ENCODE measurements at places on chromosomes 7 and 10.

DNA sequence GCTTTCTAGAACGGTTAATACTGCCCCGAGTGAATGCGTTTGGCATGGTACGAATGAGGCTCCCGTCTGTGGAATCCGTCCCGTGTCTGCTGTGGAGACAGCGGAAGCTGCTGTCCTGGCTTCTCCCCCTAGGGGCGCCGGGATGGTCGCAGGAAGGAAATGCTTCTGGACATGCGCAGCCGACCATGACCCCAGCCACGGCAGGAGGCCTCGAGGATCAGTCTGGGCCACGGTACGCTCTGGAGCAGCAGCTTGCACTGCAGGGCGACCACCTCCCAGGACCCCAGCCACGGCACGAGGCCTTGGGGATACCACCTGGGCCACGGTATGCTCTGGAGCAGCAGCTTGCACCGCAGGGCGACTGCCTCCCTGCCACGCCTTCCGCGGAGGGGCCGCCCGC, 107.9 kb downstream of the CYTH3 start:
- peak; percentile 51 for DNase-seq

DNA sequence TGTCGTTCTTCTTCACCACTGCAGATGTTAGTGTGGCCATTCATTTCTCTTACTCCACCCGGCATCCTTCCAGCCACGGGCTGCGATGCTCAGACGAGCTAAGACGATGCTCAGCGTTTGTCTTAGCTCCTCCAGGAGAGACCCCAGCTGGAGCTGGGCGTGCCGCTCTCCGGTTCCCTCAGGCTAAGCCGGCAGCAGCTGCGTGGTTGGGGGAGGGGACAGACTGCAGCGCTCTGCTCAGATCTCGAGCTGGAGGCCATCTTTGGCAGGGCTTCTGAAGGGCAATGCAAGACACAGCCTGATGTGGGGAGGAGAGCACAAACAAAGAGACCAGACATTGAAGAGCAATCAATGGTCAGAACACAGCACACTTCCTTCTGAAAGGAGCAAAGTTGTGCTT, 4.8 kb downstream of the INA start:
- DNase-seq = peak; percentile 92

- DNase-seq = no peak
Observed at GRCh38 chr10:108392286-108392685, 1227.8 kb upstream of the SORCS1 start.

GRCh38 chr7:157686285-157686894, 349.6 kb downstream of the DNAJB6 start:
- DNase-seq = no peak

DNA sequence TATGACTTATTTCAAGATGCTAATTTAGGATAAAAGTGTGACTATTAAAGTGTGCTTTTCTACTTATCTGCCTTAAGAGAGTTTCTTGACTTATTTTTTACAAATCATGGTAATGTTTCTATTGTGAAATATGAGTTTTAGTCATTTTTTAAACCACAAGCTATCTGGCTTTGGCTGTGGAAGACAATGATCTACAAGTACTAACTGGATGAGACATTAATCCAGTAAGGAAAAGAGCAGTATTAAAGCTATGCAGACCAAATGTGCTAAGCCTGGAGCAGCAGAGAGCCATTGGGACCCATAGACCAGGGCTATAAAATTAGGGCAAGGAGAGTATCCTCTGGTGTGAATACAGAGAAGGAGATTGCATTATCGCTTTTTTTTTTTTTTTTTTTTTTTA, 92.4 kb downstream of the SEMA3A start:
- DNase-seq = no peak

GRCh38 chr7:128708824-128709223, 30.3 kb upstream of the CALU start:
- no peak for DNase-seq

DNA sequence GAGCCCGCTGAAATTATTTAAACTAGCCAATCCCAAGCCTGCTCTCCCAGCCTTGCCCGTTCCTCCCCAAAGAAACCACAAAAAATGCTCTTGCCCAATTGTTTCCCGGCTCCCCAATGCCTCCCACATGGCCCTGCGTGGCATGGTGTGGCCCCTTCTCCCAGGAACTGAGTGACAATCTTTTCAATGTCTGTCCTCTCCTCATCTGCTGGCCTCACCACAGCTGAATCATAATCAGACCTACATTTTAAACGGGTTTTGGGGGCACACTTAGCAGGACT, 201.5 kb downstream of the PRPF18 start:
- no peak for DNase-seq

DNA sequence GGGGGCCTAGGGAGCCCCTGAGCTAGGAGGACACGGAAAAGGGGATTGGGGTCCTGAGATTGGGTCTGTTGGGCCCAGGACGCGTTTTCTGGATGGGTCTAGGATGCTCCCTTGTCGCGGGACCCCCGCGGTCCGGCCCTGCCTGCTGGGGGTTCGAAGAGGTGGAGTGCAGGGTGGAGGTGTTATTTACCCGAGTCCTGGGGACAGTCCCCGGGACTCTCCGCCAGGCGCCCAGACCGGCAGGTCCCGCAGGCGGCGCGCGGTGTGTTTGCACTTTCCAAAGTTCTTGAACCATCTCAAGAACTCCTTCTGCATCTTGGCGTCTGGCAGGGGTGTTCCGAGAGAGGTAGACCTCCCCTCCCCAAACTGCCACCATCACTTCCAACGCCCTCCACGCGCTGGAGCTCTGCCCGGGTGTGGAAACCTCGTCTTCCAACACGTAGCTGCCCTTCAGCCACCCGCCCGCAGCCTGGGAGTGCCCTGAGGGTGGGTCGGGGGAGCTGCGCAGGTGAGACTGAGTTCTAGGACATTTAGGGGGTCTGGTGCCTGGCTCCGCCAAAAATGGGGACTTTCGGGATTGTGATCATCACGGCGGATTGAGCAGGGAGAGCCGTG, 569 bp downstream of the CAV1 start:
- no peak for DNase-seq

DNA sequence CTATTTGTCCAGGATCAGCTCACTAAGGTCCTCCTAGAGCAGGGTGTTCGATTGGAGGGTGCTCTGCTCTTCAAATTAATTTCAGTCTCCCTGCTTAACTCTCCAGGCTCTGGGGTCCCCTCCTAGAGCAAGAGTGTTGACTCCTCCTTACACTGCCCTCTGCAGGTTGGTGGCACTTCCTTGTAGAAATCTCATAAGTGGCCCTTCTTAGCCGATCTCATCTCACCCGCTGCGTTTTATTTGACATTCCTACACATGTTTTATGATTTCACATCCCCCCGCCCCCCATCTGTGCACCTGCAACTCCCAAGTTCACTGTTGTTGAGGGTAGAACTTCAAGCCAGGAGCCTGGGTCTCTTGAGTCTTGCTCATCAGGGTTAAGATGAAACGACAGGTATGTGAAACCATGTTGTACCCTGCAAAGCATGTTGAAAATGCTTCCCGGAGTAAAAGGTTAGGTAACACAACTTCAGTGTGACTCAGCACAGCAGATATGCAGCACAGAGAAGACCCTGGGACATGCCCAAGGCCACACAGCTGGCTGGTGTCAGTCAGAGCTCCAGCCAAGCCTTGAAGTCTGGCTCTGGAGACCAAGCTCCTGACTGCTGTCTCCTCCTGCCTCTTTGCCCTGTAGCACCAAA, 171.2 kb downstream of the PRKAG2 start:
- peak; percentile 69 for DNase-seq
